ENCODE measurements at places on chromosomes 16 and 17. TPM values are rescaled to one million over a fixed set of nuclear protein-coding genes. Genes with fewer than 3 reads are reported as not detected.

DNA sequence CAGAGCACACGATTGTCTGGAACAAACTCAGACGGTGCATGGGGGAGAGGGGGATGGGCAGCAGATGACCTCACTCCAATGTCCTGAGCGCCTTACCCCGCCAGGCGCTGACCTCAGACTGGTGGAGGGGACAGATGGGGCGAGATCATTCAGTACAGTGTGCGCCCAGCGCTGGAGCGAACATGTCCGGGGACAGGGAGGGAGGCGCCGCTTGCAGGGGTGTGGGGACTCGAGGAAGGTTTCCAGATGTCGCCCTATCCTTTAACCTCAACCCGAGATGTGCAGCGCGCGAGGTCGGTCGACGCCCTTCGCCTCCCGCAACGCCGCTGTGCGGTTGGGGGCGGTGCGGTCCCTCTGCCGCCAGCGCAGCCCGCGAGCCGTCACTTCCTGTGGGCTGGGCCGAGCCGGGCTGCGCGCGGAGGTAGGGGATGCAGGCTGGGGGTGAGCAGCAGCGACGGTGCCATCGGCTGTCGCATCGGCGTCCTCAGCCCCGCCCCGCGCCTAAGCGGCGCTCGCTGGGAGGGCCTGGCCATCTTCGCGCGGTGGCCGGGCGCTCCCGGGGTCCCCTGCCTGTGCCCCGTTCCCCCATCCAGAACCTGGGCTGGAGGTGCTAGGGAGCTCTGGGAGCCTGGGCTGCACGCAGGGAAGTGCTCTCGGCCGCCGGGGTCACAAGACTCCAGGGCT is 5.3 kb upstream of the CDR2L start:
- no peaks in the 10 kb centered on the region for H3K36me3 ChIP-seq
- H3K27ac ChIP-seq: peak overlapping the region; percentile 85
- H3K27me3 ChIP-seq: no peaks in the 10 kb centered on the region

GRCh38 chr16:66619534-66620428 is 15.3 kb downstream of the CMTM3 start:
- H3K27me3 ChIP-seq: no peaks in the 10 kb centered on the region
- DNase-seq: no peak
- peaks cover 61% of the 10 kb centered on the region for H3K4me1 ChIP-seq
- H3K4me3 ChIP-seq: no peak overlapping the region
- H3K36me3 ChIP-seq: peaks cover 8% of the 10 kb centered on the region
- H3K27ac ChIP-seq: peak overlapping the region; percentile 87

DNA sequence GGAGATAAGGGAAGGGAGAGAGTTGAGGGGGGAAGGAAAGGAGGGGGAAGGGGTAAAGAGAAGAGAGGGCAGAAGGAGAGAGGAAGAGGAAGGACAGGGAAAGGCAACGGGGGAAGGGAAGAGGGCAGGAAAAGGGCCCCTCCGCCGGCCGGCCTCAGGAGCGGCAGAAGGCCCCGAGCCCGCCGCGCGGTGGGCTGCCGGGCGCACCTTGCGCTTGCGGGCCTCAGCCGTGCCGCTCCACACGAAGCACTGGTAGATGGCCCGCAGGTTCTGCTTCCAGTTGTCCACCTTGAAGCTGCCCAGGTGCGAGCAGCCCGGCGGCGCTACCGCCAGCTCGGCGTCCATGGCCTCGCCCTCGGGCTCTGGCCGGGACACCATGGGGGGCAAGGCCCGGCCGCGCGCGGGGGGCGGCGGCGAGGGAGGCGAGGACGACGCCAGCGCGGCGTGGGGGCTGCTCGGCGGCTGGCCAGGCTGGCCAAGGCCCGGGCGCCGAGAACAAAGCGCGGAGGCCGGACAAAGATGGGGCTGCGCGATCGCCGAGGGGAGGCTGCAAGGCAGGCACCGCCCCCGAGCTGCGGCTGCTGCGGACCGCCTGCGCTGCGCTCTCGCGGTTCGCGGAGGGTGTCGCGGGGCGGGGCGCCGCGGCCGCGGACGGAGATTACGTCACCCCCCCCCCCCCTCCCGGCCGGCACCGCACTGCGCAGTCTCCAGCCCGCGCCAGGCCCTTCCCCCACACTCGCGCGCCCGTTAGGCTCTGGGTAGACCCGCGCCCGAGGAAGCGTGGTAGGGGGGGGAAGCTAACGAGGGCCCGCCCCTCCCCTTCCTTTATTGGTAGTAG is at the start of gene USP22:
USP22 (minus strand) TSS at position 554 of the 838 bp plus-strand sequence; CDS start at position 378, 176 bp downstream.
- H3K36me3 ChIP-seq: peaks cover 1% of the 10 kb centered on the region
- peak; percentile 99 for DNase-seq
- peaks cover 43% of the 10 kb centered on the region for H3K4me1 ChIP-seq

- H3K27me3 ChIP-seq: no peaks in the 10 kb centered on the region
- no peak for DNase-seq
- no peaks in the 10 kb centered on the region for H3K36me3 ChIP-seq
- no peak overlapping the region for H3K4me3 ChIP-seq
- H3K4me1 ChIP-seq: no peaks in the 10 kb centered on the region
Observed at GRCh38 chr17:17575360-17576251, 15.9 kb downstream of the PEMT start.

DNA sequence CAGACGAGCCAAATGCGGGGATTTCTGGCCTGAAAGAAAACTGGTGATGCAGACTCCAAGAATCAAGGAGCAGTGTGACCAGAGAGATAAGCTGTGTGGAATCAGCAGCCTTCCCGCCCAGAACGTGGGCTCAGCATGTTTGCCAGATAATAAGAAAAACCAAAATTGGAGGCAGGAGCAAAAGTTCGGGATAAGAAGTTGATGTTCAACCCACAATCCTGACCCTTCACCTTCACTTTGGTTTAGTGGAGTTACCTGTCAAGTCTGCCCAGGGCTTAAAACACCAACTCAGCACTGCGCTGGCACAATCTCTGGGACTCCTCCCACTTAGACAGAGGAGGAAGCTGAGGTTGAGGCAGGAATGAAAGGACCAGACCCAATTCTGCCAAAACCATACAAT is 3.1 kb downstream of the SLC43A2 start:
- H3K36me3 ChIP-seq: no peaks in the 10 kb centered on the region
- peaks cover 18% of the 10 kb centered on the region for H3K4me1 ChIP-seq
- peaks cover 16% of the 10 kb centered on the region for H3K27me3 ChIP-seq

The HOXB3 gene
- 0.46 TPM for total RNA-seq

The WIPF2 gene
- 28.3 TPM for total RNA-seq

The STH gene
- total RNA-seq: not detected

DNA sequence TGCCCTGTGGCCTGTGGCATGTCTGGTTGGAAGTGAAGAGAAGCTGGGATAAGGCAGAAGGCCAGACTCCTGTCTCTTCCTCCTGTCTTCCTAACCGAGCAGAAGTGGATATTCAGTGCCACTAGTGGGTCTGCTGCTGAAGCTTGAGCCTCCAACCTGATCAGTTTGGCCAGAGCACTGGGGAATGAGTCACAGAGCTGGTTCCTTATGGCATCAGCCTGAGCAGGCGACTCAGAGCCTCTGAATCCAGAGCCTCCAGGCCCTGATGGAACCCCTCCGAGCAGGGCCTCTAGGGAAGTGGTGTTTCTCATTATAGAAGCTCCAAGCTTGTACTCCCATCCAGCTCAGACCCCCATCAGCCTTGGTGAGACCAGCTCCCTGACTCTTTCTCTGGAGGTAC is 2.0 kb downstream of the WSCD1 start:
- H3K4me3 ChIP-seq: no peak overlapping the region
- DNase-seq: no peak
- H3K4me1 ChIP-seq: peaks cover 13% of the 10 kb centered on the region

The CPNE2 gene
- 33.7 TPM for total RNA-seq

The RNF222 gene
- total RNA-seq: not detected

The TBC1D3I gene
- 0.42 TPM for total RNA-seq

GRCh38 chr17:77407321-77408277 is 266.8 kb downstream of the SEC14L1 start:
- no peaks in the 10 kb centered on the region for H3K27me3 ChIP-seq
- H3K4me3 ChIP-seq: peak overlapping the region; percentile 51
- H3K36me3 ChIP-seq: peaks cover 13% of the 10 kb centered on the region

GRCh38 chr17:15334266-15334665 is 7.1 kb downstream of the TEKT3 start:
- no peak for DNase-seq
- no peaks in the 10 kb centered on the region for H3K4me1 ChIP-seq
- H3K4me3 ChIP-seq: no peak overlapping the region

The MYCBPAP gene
- 0.46 TPM for total RNA-seq

- no peaks in the 10 kb centered on the region for H3K27me3 ChIP-seq
- no peak overlapping the region for H3K4me3 ChIP-seq
- H3K36me3 ChIP-seq: peaks cover 6% of the 10 kb centered on the region
Observed at GRCh38 chr16:69794486-69794885, 32.4 kb downstream of the WWP2 start.

The SSTR5 gene
- total RNA-seq: not detected

Measured in osteocyte (in vitro differentiated cells).